ENCODE measurements at places on chromosomes 6 and 20.
A peak's percentile ranks its signal among the peaks of the same experiment; 100 is the strongest.

DNA sequence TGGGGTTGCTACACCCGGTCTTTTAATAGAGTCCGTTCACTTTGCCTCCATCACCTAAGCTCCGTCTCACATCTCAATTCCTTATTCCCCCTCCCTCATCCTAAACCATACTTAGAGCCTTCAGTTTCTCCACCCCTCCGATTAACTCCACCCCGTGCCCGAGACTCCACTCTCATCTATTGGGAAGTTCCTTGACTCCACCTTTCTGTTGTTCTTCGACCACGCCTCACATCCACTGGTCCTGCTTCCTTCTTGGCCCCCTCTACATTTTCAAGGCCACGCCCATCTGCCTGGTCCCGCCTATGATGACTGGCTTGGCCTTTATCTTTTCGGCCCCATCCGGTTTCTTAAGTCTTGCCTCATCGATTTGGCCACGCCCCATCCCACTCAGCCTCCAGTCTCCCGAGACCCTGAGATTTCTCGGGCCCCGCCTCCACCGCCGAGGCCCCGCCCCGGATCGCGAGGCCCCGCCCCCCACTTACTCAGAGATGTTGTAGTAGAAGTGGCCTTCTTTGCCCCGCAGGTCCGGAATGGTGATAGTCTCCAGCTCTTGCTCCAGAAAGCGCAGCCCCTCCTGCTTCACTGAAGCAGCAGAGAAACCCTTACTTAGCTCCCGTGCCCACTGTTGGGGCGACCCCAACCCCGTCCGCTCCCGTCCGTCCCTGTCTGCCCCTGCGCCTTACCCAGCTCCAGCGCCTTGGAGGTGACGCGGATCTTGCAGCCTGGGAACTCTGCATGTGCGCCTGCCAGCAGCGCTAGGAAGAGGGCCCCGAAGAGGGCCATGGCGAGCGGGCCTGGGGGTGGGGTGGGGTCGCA, 1.1 kb downstream of the PLTP start:
- DNase-seq, result peak; percentile 91

- DNase-seq, result no peak
Measured at GRCh38 chr6:51049983-51050877, 231.6 kb downstream of the TFAP2B start.

GRCh38 chr6:33314515-33314942, 651 bp upstream of the TAPBP start:
- no peak for DNase-seq

DNA sequence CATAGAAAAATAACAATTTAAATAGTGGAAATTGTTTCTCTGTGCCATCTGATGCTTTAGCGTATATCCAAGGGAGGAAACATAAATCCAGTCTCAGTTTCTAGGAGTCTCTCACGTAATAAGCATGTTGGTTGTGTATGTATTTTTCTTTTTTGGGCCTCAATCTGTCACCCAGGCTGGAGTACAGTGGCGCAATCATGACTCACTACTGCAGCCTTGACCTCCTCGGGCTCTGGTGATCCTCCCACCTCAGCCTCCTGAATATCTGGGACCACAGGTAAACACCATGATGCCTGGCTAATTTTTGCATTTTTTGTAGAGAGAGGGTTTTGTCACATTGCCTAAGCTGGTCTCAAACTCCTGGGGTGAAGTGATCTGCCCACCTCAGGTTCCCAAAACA, 78.6 kb upstream of the PLN start:
- DNase-seq, result no peak

GRCh38 chr6:107491138-107491609, 1.3 kb downstream of the SOBP start:
- DNase-seq, result peak; percentile 39

- no peak for DNase-seq
Measured at GRCh38 chr6:108105571-108105970, 31.0 kb upstream of the OSTM1 start.

DNA sequence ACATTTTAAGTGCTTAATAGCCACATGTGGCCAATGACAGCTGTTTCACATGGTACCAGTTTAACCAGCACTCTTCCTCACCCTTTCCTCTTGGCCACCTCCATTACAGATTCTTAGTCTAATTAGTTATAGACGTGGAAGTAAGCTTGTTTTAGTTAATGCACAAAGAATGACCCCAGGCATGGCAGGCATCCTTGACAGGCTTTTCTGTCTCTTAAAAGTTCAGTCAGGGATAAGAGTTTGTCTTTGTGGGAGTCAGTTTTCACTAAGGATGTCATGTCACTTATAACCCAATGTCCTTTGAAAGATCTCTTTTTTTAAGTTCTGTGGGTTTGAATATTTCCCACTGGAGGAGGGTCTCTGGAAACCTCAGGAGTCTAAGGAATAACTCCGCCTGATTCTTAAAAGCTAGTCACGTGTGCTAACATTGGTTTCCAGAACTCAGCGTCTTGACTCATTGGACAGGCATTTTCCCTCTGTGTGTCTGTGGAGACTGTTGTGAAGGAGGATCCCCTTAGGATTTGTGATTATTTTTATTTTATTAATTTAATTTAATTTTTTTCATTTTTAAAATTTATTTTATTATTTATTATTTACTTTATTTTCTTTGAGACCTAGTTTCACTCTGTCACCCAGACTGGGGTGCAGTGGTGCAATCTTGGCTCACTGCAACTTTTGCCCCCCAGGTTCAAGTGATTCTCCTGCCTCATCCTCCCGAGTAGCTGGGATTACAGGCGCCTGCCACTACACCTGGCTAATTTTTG, 171.4 kb downstream of the ZFAND3 start:
- no peak for DNase-seq

- DNase-seq, result no peak
Measured at GRCh38 chr6:80976336-80976735, 776.1 kb downstream of the TENT5A start.

- DNase-seq, result no peak
Measured at GRCh38 chr6:127918506-127919427, 17.9 kb upstream of the THEMIS start.

DNA sequence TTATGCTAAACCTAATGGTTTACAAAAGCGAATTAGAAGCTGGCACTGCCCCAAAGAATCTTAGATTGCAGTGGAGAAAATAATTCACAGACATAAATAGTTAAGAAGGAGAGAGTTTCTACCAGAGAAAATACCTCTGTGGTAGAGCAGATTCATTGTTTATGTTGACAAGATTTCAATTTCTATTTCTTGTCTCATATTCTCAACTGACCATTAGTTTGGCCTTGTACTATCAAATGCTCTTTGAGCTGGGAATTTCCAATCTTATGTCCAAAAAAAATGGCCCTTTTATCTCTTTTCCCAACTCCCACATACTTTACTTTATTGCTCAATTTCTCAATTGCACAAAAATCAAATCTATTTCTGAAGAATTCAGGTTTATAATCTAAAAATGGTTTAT, 804.1 kb upstream of the CITED2 start:
- no peak for DNase-seq

DNA sequence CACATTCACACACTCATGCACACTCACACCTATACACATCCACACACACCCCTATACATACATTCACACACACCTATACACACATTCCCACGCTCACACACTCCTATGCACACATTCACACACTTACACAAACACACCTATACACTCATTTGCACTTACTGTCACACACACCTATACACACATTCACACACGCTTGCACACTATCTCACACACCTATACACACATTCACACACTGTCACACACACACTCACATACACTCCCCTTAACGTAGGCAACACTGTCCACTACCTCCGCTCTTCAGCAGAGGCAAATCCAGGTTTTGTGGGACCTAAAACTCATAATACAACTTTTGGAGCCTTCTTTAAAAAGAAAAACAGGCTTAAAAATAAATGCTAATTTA, 487.7 kb upstream of the CDH4 start:
- DNase-seq, result no peak

DNA sequence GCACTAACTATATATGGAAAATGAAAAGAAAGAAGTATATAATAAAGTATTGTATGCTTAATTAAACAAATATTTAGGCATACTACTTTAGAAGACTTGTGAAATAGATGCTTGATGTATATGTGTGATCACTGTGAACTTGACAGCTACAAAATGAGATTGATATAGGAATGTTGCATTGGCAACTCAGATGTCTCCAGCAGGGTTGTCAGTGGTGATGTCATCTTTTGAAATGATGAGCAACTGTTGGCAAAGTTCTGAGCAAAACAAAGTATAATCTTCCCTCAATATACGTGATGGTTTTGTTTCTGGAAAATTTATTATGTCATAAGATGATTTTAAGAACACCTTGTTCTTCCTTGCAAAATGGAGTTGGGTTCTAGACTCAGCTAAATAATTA, 133.8 kb downstream of the ARID1B start:
- DNase-seq, result no peak

DNA sequence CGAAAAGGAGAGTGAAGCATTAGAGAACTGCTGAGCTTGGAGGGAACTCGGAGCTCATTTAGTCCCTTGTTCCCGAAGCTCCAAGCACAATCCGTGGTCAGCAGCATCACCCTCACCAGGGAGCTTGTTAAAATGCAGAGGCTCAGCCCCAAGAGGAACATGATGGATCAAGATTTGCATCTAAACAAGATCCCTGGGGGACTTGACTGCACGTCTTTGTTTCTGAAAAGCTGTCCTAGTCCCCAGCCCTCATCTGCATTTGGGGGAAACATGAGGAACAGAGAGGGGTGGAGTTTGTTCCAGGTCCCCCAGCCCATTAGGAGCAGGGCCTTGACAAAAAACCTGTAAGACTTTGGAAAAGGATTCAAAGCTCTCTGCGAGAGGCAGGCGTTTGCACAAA, 4.1 kb upstream of the LBP start:
- DNase-seq, result no peak

DNA sequence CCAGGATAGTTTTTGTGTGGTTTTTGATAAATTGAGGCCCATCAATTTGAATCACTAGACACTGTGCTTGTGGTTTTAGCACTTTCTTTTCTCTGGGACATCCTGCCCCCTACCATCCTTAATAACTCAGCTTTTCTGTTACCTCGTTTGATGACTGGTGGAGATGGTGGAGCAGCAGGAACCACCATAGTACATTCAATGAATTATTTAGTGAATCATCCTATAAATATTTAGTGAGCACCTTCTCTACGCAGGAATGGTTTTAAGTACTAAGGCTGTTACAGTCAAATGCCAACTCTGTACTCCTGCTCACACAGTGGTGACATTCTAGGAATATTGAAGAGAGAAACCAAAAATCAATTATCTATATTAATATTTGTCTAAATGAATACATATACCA, 585.2 kb downstream of the HAO1 start:
- no peak for DNase-seq

- no peak for DNase-seq
Measured at GRCh38 chr20:1462001-1462400, 4.6 kb downstream of the NSFL1C start.

GRCh38 chr6:35059596-35060345, 81.4 kb downstream of the TCP11 start:
- DNase-seq, result no peak

GRCh38 chr6:166614171-166614583, 12.9 kb downstream of the RPS6KA2 start:
- DNase-seq, result no peak

DNA sequence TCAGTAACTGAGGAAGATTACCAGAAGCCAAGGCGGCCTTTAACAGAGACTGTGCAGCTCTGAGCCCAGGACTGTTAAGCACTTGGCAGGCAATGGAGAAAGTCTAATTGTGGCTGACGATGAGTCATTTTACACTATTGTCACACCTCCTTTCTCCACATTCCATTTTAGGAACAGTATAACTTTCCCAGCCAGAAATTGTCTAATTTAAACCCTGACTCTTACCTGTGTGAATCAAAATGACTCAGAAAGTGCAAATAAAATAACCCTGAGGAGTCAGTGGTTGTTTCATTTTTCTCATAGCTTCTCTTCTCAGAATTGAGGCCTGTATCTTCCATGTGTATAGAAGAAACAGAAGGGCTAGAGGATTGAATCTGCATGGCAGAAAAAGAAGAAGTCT, 40.0 kb upstream of the OPN5 start:
- DNase-seq, result no peak

- no peak for DNase-seq
Measured at GRCh38 chr6:163308629-163309440, 105.7 kb upstream of the QKI start.

DNA sequence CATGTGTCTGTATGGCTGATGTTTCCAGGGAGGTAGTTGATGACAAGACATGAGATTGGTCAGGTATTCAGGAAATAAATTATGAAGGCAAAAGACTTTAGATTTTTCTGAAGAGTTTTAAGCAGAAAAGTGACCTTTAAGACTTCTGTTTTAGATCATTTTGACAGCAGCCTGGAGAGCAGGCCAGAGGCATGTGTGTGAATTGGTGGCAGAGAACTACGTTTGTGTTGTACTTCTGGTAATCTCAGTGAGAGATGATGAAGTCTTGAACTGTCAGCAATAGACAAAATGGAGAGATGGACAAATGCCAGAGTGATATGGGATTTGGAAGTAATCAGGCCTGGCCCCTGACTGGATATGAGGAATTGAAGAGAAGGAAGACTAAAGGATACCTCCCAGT, 30.8 kb downstream of the FARS2 start:
- DNase-seq, result no peak

DNA sequence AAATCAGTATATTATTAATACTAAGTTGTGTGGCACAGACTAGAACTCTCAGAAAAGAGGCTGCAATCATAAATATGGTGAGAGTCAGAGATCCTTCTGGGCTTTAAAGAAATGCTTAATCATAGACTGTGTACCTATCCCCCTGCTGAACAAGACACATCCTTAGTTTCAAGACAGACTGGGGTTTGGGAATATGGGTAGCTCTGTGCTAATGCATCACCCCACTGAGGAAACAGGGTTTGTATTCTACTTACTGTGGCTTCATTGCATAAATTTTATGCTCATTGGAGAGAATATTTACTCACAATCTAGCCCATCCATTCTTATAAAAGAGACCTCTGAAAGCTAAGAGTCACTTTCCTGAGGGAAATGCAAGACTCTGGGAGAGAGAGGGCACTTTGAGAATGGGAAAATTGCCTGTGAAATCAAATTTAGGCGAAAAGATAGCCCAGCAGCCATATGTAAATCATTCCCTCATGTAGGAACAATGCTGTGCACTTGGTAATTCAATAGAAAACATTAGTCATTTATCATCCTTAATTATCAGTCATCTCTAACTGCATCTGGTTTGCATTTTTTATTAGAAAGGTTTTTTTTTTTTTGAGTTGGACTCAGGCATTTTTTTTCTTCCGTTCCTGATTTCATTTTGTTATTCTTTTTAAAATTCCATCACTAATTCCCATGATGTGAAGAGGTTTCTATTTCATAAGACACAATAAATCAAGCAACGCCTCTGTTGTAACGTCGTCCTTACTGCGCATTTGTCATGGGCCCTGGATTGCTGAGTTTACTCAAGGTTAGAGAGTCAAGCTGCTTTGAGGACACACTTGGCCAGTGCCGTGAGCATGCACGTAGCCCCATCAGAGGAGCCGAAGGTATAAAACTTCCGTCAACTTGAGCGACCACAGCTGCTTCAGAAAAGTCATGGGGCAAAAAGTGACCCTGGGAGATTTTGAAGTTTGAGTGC, 91.8 kb downstream of the TRMT11 start:
- DNase-seq, result no peak

GRCh38 chr6:84615113-84615850, 149.1 kb downstream of the TBX18 start:
- no peak for DNase-seq

- DNase-seq, result no peak
Measured at GRCh38 chr6:106360989-106361430, 493 bp downstream of the CRYBG1 start.
